ENCODE measurements at places on chromosomes 2 and 18.

DNA sequence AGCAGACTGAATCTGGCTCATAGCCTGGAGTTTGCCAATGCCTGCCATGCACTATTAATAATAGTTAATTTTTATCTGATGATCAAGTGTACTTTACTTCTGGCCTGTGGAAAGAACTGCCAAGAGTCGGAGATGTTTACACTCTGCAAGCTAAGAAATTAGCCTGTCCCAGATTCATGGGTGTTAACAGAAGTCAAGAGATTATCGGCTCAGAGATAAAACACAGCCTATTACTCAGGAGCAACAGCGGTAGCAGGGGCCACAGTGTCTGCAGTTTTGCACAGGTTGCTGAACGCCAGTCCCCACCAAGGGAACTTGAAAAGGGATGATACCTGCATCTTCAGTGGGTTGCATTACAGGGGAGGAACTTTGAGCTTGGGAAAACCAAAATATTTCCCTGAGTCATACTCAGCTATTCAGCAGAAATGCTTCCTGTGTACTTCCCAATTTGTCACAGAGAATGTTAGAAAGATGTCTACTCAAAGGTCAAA is 4.3 kb upstream of the ADI1 start:
- peak; percentile 39 for DNase-seq

- DNase-seq = peak; percentile 96
Observed at GRCh38 chr2:101124643-101125366, 26.4 kb downstream of the TBC1D8 start.

DNA sequence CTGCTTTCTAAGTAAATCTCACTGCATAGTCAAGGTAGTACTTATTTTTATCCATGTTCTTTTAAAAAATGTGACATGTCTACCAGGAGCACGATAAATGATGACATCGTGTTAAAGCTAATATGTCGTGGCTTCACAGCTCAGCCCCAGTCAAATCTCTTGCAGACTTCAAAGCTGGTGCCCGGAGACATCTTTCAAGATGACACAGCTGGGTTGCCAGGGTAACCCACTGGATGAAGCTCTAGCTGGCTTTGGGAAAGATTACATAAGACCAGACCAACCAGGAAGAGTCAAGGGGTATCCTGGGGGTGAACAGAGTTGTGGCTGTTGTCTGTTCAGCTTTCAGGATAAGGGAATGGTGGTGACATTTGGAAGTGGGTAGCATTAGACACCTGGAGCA is 67.8 kb downstream of the VSNL1 start:
- no peak for DNase-seq

- DNase-seq = no peak
Observed at GRCh38 chr2:108154366-108155061, 85.3 kb upstream of the SULT1C3 start.

- peak; percentile 94 for DNase-seq
Observed at GRCh38 chr2:43484323-43484930, 111.4 kb downstream of the THADA start.

GRCh38 chr18:23223641-23224040 is 88.4 kb downstream of the CABLES1 start:
- DNase-seq = no peak

- peak; percentile 57 for DNase-seq
Observed at GRCh38 chr18:46051731-46052461, 20.2 kb downstream of the PSTPIP2 start.

- peak; percentile 71 for DNase-seq
Observed at GRCh38 chr2:62478093-62478580, 27.9 kb downstream of the TMEM17 start.

DNA sequence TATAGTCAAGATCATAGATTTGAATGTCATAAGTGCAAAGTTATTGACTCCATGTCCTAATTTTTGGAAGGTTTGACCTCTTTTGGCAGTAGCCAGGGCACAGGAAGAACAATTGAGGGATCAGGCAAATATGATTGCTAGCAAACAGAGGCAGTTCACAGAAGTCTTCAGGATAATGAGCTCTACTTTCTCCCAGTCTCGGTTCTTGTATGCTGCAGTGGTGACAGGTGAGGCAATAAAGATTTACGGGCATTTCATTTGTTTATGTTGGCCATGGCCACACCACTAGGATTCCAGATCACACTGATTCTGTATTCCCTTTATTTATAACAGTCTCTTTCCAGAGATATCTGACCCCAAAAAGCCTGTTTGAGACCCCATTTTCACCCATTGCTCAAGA is 137.5 kb downstream of the UBR3 start:
- DNase-seq = peak; percentile 49

- peak; percentile 88 for DNase-seq
Observed at GRCh38 chr18:54712306-54712705, 116.0 kb upstream of the RAB27B start.

GRCh38 chr2:172095905-172096625 is 6.6 kb downstream of the DLX2 start:
- no peak for DNase-seq

- DNase-seq = peak; percentile 31
Observed at GRCh38 chr2:234496835-234497593, at the start of gene ARL4C. ARL4C (minus strand) TSS chr2:234497081; CDS start chr2:234496586, 495 bp downstream.

DNA sequence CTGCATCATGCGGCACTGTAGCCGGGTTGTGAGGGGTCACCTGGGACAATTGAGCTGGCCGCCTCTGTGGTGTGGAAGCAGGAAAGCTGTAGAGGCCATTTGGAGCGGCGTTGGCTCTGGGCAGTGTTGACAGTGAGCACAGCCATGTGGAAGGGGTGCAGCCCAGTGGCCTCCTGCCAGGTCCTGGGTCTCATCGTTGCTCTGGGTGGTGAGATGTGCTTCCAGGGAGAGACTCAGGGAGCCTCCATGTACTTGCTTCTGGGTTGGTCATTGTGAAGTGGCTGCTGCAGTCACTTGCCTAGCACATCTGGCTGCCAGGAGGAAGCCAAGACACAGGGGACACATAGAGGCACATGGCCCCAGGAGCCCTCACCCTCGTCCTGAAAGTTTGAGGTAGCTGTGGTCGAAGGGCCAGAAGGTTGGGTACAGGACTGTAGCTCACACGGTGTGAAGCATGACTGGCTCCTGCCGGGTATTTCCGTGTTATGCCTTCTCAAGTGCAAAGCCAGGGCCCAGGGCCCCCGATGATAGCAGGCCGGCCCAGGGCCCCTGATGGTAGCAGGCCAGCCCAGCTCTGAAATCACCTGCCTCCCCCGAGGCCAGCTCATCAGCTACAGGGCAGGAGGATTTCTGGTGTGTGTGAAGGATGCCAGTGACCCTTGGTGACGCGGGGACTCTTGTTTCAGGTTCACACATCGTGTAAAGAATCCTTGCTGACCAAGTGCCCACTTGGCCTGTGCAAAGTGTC is 82.6 kb downstream of the DGKD start:
- DNase-seq = no peak

- no peak for DNase-seq
Observed at GRCh38 chr2:69186614-69187013, 173.6 kb downstream of the ANTXR1 start.

GRCh38 chr2:69152847-69153583 is 140.0 kb downstream of the ANTXR1 start:
- DNase-seq = no peak

GRCh38 chr18:78731016-78731397 is 248.6 kb upstream of the SALL3 start:
- no peak for DNase-seq

- DNase-seq = peak; percentile 49
Observed at GRCh38 chr2:46294176-46294836, 2.9 kb upstream of the EPAS1 start.

- DNase-seq = peak; percentile 7
Observed at GRCh38 chr2:229202646-229203045, 68.4 kb downstream of the PID1 start.

- peak; percentile 82 for DNase-seq
Observed at GRCh38 chr2:40450796-40451430, 977 bp downstream of the SLC8A1 start.

GRCh38 chr18:73691118-73691517 is 456.5 kb downstream of the FBXO15 start:
- peak; percentile 86 for DNase-seq

DNA sequence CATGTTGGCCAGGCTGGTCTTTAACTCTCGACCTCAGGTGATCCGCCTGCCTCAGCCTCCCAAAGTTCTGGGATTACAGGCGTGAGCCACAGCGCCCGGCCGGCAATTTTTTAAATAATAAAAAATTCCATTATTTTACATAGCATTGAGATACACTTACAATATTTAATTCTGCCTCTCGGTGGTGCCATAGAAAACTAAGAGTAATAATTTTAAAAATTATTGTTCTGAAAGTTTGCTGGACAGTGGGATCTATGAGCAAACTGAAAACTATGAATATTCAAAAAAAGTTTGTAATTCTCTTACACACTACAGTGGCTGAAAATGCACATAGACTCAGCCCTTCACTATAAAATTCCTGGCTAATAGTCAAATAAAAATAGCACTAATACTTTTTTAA is 90.9 kb upstream of the STON1 start:
- no peak for DNase-seq

- DNase-seq = peak; percentile 85
Observed at GRCh38 chr18:59249199-59249774, 24.0 kb downstream of the RAX start.

- DNase-seq = no peak
Observed at GRCh38 chr18:12821408-12821807, 62.6 kb downstream of the PTPN2 start.

DNA sequence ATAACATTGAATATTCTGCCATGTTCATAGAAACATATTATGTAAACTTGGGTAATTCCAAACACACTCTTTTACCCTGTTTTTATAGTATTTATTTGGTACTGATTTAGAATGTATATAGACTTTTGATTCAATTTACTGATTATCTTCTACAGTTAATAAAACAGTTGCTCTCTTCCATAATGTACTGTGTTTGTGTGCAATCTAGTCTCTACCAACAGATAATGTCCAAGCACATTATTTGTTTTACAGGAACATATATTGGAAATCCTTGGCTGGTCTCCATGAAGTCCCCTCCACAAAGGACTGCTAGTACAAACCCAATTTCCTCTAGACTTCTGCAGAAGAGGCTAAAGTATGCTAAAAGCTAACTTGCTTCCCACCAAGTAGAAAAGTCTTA is 386.6 kb downstream of the RND3 start:
- no peak for DNase-seq

- no peak for DNase-seq
Observed at GRCh38 chr2:207897541-207898353, 127.6 kb downstream of the PLEKHM3 start.

- DNase-seq = no peak
Observed at GRCh38 chr18:35703043-35703688, 121.6 kb downstream of the GALNT1 start.

DNA sequence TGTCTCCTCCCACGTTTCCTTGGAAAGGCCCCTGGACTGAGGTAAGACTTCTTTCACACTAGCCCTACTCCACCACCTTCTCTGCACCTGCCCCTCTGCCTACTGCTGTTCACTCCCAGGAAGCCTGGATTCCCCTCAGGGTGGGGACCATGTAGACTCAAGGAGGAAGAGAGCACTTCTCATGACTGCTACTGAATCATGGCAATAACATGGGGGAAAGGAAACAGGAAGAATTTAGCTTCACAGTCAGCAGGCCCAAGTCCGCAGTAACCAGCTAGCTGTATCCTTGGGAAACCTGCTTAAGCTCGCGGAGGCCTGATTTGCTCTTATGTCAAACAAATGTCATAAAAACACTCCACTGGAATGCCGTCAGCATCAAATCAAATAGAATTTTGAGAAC is 126.2 kb upstream of the CAPN13 start:
- no peak for DNase-seq

- DNase-seq = peak; percentile 51
Observed at GRCh38 chr2:229342376-229342775, 71.3 kb upstream of the PID1 start.

- DNase-seq = no peak
Observed at GRCh38 chr2:225600865-225601264, 201.4 kb downstream of the NYAP2 start.

DNA sequence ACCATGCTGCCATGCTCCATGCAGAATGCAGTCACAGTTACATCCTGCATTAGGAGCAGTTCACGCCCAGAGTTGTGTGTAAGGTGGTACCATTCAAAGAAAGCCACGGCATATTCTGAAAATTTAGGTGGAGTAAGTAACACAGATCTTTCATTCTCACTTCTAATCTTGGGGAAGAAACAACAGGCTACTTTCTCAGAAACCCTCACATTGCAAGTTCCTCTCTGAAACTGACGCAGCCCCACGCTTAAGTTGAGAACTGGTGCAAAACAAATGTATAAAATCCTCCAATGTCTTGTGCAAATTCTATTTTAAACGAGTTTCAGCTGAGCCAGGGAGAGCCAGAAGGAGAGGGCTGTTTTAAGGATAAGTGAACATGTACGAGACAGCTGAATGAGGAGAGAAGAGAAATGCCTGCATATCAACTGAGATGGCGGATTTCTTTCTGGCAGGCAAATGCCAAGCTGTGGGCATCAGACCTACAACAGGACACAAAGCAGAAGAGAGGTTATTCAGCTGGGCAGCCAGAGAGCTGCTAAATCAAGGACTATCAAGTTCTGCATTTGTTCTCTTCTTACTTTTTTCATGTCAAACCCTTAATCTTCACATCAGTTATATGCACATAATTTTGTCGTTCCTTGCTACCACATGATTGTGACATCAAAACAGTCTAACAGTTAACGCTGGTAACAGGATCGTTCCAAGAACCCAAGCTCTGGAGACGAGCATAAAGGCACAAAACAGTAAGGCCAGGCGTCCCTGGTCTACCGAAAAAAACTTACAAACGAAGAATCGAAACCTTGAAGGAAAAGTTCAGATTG is 6.4 kb downstream of the ARL4C start:
- no peak for DNase-seq

DNA sequence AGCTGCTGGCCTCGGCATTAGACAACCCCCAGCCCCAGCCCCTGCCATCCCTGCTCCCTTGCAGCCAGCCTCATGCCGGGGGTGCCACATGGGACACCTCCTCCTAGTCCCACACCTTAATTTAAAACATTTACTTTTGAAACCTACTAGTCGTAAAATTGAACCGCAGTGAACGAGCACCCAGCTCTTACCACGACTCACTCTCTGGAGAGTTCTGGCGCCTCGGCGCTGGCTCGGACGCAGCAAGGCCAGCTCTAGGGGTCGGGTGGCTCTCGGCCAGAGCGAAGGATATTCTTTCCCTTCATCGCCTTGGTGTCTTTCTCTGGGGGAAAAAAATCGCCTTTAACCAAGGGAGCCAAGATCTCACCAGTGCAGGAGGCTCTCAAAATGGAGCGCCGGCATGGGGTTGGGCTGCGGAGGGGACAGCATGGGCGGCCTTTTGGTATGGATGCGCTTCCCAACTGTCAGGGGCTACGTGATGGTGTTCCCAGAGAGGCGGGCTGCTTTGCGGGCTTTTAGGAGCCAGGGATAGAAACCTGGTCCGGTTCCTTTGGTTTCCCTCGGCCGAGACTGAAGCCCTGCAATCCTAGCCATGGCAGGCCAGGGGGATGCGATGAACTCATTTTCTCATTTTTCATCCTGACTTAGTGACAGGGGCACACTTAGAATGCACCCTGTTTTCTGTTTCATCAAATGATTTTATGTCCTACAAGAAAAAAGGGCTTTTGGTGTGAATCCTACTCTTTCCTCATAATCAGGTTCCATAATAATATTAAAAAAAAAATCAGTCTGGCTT is 2.0 kb downstream of the HPCAL1 start:
- no peak for DNase-seq

- DNase-seq = no peak
Observed at GRCh38 chr2:2523461-2524347, 192.6 kb upstream of the MYT1L start.

- no peak for DNase-seq
Observed at GRCh38 chr2:9102861-9103662, 99.6 kb upstream of the MBOAT2 start.

Measured in fibroblast of mammary gland (primary cell).